ENCODE measurements at places on chromosomes 2 and 18. TPM values are rescaled to one million over a fixed set of nuclear protein-coding genes. Genes with fewer than 3 reads are reported as not detected.

The SIX2 gene
- 0.11 TPM for total RNA-seq

The C2orf15 gene
- not detected for total RNA-seq

The DSC3 gene
- total RNA-seq, result 0.11 TPM

The LRATD1 gene
- 2.3 TPM for total RNA-seq

The HMSD gene
- total RNA-seq, result not detected

The FAM237A gene
- total RNA-seq, result not detected

The AOX1 gene
- 1,010 TPM for total RNA-seq

The RAB31 gene
- total RNA-seq, result 133 TPM

Data from adrenal gland (tissue), 19 donors.